ENCODE measurements at places on chromosomes 1 and 21.

DNA sequence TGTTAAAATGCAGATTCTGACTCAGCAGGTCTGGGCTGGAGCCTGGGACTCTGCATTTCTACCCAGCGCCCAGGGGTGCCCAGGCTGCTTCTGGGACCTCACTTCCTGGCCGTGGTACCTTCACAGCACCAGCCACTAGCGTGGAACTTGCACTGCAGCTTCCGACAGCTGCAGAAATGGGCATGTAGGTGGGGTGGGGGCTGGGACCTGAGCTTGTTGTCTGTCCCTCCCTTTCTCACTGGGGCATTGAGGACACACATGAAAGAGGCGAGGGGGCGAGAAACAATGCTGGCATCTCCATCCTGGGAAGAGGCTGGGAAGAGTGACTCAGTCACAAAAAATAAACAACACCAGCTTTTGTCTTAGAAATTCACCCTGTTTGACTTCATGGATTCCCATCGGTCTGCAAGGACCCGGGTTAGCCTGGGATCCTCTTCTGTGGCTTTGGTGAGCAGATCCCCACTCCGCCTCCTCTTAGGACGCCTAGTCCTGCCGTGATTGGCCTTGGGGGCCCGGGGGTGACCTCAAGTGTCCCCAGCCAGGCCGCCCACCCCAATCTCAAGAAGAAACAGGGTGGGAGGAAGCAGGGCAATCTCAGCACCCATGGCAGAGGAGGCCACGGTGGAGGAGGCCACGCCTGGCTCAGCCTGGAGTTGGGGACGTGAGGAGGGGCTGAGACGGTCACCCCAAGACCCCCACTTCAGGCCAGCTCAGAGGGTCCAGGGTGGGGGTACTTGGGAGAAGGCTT lies 29.9 kb upstream of the POFUT2 start:
- peak; percentile 32 for DNase-seq

- DNase-seq, result no peak
These were observed 14.7 kb downstream of the UCK2 start for GRCh38 chr1:165842023-165842670.

- no peak for DNase-seq
These were observed 4.2 kb downstream of the POMGNT1 start for GRCh38 chr1:46193984-46194570.

DNA sequence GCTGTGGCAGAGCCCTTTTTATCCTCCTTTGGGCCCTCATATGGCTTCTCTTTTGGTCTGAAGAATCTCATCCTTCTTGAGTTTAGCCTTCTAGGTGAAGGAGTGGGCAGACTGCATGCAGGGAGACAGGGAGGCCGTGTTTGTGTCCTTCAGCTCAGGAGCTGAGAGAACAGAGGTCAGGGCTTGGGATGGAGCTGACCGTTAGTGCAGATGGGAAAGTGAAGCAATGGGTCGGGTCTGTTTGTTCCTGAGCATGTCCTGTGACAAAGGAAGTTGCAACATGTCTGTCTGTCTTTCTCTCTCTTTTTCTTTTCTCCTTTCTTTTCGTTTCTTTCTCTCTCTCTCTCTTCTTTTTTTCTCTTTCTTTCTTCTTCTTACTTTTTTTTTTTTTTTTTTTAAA lies 14.9 kb downstream of the MAPKAPK2 start:
- DNase-seq, result no peak

DNA sequence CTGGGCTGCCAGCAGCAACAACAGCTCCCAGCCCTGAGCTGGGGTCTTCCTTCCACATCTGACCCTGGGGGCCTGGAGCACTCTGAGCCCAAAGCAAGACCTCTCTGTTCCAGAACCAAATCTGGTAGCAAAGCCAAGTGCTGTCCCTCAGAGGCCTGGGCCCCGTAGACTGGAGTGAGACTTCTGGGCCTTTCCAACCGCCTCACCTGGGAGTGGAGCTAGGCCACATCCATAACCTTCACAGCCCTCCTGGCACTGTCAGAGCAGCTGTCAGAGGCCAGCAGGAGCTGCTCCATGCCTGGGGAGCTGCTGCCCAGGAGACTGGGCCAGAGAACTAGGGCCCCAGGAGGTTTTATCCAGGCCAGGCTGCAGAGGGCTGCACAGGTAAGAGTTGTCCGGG lies 15.4 kb upstream of the SLC5A9 start:
- DNase-seq, result no peak

- no peak for DNase-seq
These were observed 103.2 kb upstream of the ZNF644 start for GRCh38 chr1:91124989-91125417.

GRCh38 chr1:64948905-64949833 lies 17.2 kb downstream of the JAK1 start:
- DNase-seq, result peak; percentile 38

DNA sequence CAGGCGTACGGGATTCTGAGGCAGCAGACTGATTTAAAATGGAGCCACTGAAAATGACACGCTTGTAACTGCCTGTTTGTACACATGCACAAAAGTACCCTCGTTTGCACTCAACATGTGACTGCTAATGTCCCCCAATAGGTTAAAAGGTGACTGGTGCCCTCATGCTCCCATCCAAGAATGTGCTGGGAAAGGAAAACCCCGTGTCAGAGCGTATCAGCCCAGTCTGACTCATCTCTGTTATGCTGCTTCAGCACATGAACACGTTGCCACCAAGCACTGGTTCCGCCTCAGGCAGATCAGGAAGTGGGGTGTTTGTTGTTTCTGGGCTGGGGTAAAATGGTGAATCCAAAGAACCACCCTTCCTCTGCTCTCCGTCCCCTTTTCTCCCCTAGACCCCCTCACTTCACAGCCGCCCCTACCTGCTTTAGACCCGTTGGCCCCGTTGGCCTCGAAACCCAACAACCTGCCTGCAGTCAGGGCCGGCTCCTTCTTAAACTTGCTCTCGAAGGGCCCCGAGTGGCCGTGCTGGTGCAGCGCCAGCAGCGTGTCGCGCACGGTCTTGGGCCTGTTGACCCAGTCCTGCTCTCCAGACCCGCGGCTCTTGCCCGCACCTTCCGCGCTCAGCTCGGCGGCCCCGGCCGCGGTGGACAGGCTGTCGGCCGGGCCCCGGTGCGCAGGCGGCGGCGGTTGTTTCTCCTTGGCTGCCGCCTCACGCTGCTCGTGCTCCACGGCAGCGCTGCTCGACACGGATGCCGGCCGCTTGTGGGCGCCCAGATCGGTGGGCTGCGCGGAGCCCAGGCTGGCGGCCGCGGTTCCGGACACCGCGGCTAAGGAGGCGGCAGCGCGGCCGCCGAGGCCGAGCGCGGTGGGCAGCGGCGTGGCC lies 1.7 kb downstream of the IRF2BP2 start:
- DNase-seq, result no peak

- DNase-seq, result no peak
These were observed 54.2 kb upstream of the TNR start for GRCh38 chr1:175797576-175797975.

DNA sequence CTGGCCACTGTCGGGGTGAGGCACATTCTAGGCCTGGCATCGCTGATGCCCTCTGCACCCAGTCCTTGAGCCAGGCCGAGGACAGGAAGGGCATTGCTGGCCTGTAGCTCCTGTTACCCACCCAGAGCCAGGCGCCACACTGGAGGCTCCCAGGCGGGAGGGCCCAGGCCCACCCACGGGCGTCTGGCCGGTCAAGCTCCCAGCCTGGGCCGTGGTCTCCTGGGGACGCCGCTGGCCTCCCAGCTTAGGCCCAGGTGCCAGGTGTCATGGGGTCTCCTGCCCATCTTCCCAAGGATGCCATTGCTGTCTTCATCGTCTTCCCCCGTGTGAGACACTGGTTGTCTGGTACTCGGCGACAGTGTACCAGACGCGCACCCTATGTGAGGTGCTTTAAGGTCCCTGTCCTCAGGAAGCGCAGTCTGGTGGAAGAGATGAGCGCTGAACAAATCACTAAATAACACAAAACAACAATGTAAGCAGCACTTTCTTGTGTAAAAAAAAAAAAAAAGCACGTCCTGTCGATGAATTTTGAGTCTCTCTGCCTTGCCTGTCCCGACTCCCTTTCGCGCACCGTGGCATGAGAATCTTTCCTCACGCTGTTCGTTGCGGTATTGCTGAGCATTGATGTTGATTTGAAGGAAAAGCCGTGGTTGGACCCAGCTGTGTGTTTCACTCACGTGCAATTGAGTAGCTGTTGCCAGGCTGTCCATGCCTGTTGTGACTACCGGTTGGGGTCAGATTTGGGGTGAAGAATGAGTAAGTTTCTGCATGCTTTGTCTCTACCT lies 27.0 kb upstream of the TRAPPC10 start:
- no peak for DNase-seq

GRCh38 chr1:118339400-118340124 lies 154.5 kb upstream of the SPAG17 start:
- no peak for DNase-seq

DNA sequence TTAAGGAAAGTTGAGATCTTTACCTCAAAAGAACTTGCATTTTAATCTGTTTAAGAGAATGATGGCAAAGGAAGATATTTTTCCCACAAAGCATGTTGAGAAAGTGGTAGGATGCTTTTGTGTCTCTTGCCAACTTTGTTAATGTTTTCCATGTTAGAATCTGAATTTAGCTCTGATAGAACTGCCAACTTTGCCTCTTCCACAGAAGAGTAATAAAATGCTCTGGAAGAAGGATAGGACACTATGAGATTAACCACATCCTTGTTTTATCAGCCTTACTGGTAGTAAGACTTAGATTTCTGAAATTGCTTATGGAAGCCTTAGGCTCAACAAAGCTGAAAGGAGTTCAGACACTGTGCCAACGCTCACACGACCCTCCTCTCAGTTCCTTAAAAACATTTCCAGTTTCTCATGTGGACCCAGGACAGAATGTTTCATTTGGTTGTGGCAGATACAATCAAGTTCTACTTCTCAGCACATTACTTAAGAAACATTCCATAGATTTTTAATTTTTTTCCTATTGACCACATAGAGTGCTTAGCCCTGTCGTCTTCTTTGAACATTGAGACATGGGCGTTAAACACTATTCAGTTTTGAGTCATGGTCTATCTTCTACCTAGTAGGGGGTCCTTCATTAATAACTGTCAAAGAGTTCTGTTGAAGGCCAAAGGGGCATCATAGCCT lies 59.0 kb downstream of the MTR start:
- DNase-seq, result no peak

DNA sequence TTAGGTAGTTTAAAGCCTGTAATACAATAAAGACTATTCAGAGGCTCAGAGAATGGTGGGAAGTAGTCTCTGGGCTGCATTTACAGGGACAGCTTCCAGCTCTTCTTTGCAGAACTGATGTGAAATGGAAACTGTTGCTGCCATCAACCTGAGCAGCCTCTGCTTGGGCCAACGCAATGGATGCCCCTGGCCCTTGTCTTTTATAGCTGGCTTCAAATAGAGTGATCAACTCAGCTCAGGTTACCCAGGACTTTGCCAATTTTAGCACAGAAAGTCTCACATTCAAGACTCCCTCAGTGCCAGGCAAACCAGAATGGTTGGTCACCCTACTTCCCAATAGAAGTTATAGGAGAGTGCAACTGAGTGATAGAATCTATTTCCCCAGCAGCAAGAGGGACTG lies 18.1 kb upstream of the GALNT2 start:
- no peak for DNase-seq

- DNase-seq, result no peak
These were observed 20.4 kb upstream of the SLC2A1 start for GRCh38 chr1:42979036-42979430.

GRCh38 chr21:32735524-32735923 lies 7.7 kb upstream of the SYNJ1 start:
- no peak for DNase-seq

DNA sequence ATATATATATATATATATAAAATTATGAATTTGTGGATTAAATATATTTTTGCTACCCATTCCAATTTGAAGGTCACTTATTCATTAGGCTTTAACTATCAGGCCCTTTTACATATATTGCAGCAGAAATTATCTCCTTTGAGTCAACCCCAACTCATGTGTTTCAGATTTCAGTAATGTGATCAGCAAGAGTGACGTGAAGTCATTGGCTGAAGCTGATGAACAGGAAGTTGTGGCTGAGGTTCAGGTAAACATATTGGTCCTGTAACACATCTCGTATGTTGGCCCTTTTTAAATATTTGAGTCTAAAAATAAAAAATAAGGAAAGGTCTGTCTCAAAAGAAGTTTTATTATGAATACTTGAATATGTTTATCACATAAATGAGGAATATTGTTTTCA lies 8.5 kb downstream of the VPS45 start:
- no peak for DNase-seq

GRCh38 chr1:185311589-185312225 lies 5.3 kb downstream of the IVNS1ABP start:
- no peak for DNase-seq

All from HCT116 (cell line).